ENCODE measurements at places on chromosomes 1 and 21.

DNA sequence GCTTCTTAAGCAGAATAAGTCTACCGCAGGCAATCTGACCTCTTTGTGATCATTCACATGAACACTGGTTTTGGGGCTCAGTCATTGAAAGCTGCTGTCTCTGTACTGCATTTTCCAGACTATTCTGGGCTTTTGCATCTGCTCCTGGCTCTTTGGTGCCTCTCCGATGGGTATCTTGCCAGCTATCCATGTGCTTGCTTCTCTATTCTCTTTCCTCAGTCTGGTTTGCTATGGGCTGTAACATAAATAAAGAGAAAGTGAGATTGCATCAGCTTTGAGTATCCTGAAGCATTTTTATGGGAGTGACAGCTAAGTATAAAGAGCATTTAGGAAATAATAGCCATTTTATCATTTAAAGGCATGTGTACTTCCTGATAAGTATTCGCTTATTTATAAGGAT is 70.7 kb downstream of the C1orf21 start:
- DNase-seq = no peak

DNA sequence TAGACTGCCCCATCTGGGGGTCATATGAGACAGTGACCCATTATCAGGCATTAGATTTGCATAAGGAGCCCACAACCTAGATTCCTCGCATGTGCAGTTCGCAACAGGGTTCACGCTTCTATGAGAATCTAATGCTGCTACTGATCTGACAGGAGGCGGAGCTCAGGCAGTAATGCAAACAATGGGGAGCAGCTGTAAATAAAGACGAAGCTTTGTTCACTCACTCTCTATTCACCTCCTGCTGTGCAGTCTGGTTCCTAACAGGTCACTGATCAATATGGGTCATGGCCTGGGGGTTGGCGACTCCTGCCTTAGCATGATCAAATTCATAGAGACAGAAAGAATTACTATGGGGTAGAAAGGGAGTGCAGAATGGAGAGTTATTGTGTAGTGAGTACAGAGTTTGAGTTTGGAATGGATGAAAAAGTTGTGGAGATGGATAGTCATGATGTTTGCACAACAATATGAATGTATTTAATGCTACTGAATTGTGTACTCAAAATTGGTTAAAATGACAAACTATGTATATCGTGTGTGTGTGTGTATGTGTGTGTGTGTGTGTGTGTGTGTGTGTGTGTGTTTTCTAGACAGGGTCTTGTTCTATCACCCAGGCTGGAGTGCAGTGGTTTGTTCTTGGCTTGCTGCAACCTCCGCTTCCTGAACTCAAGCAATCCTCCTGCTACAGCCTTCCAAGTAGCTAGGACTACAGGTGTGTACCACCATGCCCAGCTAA is 42.2 kb downstream of the BTF3L4 start:
- no peak for DNase-seq

DNA sequence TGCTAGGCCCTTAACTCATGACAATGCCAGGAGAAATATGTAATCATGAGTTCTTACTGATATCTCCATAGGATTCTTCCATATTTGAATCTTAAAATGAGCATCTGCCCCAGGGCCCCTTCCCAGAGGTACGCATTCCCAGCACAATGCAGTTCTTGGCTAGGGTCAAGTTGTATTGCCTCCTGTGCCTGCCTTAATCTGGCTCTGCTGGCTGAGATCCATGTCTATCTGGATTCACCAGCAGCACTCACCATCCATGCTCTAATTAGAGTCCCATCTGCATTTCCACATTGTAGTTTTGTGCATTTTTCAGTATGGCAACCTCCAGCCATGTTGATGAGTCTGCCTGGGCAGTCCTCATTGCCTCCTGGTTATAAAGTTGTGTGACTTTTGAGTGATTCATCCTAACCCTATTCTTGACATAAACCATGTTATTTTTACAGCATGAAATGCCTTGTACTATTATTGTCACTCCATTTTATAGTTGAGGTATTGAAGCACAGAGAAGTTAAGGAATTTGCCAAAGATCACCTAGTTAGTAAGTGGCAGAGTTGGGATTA is 55.9 kb downstream of the CAMSAP2 start:
- no peak for DNase-seq

DNA sequence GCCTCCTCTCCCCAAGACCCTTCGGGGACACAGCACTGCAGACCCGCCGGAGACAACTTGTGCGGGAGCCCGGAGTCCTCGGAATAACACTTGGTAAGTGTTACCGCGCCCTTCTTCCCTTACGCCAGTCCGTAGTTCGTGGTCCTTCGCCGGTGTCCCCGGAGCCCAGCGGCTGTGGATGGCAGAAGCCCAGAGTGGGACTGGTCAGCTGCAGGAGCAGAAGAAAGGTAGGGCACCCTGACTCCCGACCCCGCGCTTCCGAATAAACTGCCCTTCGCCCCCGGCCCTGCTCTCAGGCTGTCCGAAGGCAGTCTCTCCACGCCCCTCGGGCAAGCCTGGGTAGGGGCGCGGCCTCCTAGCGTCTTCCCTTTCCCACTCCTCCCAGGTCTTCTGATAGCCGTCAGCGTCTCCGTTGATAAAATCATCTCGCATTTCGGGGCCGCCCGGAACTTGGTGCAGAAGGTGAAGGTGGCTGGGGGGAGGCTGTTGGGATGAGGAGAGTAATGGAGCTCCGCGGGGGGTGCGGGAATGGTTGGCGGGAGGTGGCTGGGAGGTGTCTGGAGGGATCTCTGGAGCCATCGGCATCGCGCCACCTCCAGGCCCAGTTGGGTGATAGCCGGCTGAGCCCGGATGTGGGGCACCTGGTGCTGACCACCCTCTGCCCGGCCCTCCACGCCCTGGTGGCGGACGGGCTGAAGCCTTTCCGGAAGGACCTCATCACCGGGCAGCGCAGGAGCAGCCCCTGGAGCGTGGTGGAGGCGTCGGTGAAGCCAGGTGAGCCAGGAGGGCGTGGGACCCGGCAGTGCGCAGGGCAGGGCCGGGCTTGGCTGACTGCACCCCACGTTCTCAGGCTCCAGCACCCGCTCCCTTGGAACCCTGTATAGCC is 4.3 kb downstream of the RUSC1 start:
- DNase-seq = no peak

- DNase-seq = no peak
Observed at GRCh38 chr1:45545019-45545493, 5.6 kb upstream of the AKR1A1 start.

- DNase-seq = no peak
Observed at GRCh38 chr21:17911628-17912027, 92.5 kb upstream of the C21orf91 start.

GRCh38 chr1:182575540-182576149 is 13.4 kb downstream of the RNASEL start:
- no peak for DNase-seq

GRCh38 chr1:168879896-168880734 is 151.1 kb upstream of the DPT start:
- DNase-seq = no peak

GRCh38 chr1:921011-921837 is 2.5 kb upstream of the SAMD11 start:
- no peak for DNase-seq

DNA sequence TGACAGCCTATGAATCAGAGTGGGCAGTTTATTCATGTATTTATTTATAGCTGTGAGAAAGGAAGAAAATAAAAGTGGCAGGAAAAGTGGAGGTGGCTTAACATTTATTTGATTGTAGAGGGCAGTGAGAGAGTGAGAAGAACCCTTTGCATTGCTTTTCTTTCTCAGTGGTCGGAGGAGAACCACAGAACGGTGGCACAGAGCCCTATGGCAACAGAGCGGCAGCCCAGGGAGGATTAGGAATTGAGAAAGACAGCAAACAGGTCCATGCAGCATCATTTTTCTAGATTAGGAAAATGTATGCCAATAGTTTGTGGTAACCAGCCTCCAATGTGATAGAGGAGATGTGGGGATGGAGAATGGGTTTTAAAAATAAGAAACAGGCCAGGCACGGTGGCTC is 53.1 kb downstream of the NMNAT2 start:
- DNase-seq = no peak

DNA sequence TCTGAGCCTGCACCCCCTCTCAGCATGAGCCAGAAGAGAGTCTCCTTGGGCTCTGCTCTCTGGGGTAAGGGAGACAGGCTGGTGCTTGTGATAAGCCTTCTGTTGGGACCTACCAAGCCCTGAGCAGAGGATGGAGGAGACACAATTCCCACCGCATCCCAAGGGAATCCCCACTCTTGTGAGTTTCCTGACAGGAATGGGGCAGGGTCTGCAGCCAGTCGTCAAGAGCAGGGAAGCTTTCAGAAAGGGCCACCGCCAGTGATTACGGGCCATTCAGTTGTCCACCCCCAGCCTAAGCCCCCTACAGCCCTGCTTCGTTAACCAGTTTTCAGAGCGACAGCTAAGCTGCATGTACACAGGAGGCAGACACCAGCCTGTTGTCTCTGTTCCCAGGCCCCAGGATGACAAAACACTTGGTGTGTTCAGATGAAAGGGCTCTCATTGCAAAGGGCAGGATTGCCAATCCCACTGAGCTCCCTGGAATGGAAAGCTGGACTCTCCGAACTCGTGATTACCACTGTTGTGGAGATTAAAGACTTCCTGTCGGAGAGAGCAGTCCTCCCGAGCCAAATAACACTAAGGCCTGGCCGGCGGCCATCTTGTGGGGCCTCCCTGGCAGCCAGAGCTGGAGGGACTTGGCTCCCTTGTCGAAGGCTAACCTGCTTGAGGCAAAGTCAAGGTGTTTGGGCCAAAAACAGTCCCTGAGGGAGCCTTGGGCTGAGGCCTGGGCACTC is 37.4 kb upstream of the SLC30A1 start:
- DNase-seq = no peak

DNA sequence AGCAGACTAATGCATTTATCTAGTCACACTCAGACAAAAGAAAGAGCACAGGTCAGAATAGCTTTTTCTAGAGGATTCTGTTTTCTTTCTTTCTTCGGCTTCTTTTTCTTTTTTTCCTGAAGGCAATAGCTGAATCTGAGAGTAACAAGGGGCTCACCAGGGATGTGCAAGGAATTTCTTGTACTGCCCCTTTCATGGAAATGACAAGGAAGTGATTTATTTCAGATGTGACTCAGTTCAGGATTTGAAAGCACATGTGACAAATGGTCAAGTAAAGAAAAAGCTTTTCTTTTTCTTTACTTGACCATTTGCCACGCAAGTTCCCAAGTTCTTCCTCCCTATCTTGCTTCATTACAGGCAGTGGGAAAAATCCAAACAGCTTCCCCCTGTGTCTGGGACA is 202.0 kb downstream of the GABPA start:
- no peak for DNase-seq

- no peak for DNase-seq
Observed at GRCh38 chr1:39625009-39625408, 14.4 kb downstream of the HEYL start.

- DNase-seq = no peak
Observed at GRCh38 chr1:224430511-224431113, 4.0 kb downstream of the WDR26 start.

GRCh38 chr1:117150316-117150715 is 28.8 kb upstream of the TRIM45 start:
- DNase-seq = no peak

DNA sequence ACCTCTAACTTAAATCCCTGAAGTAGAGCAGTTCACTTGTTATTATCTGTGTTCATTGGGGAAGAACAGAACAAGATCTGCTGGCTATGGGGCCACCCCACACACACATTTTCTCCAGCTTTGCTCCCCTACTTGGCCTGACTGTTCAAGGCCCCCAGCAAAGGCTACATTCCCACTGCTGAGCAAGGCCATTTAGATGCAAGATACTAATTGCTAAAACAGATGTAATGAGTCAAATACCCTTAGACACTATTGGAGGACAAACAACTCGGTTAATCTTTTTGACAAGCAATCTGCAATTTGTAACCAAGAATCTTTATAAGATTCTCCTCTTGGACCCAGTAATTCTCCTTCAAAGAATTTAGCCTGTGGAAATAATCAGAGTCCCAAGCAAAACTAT is 67.7 kb downstream of the NAV1 start:
- no peak for DNase-seq

DNA sequence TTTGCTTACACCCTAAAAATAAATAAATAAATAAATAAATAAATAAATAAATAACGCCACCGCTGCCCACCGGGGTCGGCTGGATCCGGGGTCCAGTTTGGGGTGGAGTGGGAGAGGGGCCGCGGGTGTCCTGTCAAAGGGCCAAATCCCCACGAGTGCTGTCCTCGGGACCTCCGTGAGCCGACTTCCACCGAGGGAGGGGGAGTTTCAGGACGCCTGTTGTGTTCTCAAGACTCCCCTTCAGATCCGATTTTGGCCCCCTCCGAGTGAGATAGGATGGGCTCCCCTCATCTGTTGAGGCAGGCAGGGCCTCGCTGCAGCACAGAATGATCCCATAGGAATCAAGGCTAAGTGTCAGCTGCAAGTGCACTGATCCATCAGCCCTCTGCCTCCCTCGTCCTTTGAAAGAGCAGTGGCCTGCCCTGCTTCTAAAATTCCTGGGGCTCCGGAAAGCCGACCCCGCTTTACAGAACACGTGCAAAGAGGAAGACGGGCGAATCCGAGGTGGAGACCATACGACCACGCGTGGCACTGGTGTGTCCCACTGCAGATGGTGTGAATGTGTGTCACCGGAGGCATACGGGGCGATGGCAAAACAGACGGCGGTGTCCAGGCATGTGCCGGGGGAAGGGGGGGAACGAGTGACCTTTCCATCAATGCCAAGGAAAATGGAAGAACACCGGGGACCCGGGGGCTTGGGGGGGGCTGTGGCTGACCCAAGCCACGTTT is 3880.5 kb downstream of the SRGAP2C start:
- DNase-seq = no peak

GRCh38 chr1:48876330-48876785 is 99.7 kb upstream of the BEND5 start:
- no peak for DNase-seq

GRCh38 chr1:194300340-194300739 is 1113.9 kb upstream of the B3GALT2 start:
- DNase-seq = no peak

GRCh38 chr1:18764362-18764761 is 95.1 kb downstream of the TAS1R2 start:
- DNase-seq = no peak

- no peak for DNase-seq
Observed at GRCh38 chr1:190140644-190141043, 337.0 kb downstream of the BRINP3 start.

DNA sequence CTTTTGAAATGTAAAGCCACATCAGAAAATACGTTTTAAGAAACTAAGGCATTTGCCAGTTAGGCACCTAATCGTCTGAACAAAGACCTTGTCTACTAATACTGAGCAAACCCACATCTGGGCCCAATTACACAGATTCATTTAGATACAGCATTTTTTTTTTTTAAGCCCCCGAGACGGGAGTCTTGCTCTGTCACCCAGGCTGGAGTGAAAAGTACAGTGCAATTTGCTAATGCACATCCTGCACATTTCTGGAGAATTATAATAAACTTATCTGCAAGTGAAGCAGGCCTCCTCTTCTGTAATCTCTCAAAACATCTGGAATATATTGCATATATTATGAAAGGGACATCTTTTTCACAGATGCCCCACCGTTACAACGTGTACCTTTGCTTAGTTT is 3.3 kb downstream of the RSRP1 start:
- DNase-seq = no peak
